AG04449 (cell line): ENCODE measurements at places on chromosomes 13 and 19.

- no peak for DNase-seq
These were observed 23.6 kb upstream of the PHF11 start for GRCh38 chr13:49472186-49472585.

- DNase-seq, result no peak
These were observed 14.4 kb upstream of the FBN3 start for GRCh38 chr19:8163759-8164158.

DNA sequence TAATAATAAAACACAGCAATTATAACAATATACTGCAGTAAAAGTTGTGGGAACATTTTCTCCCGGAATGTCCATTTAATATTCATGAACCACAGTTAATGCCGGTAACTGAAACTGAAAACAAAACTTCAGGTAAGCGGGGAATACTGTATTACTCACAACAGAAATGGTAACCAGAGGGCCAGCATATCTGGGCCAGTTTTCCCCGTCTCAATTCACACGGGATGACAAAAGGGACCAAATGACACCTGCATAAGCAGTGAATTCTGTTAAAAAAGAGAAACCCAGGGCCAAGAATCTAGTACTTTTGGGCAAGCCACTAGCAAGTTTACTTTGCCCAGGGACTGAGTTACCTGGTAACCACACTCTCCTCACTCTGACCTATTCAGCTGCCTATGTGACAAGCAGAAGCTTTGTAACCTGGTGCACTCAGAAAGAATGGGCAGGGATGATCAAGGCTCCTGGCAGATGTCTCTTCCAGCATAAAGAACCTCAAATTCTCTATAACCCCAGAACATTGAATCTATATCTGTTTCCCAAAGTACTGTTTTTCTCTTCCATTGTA lies 1171.2 kb downstream of the DIAPH3 start:
- DNase-seq, result no peak

GRCh38 chr13:29411481-29411880 lies 184.0 kb downstream of the SLC7A1 start:
- DNase-seq, result peak; percentile 10

GRCh38 chr13:68056816-68057710 lies 826.9 kb upstream of the PCDH9 start:
- no peak for DNase-seq

DNA sequence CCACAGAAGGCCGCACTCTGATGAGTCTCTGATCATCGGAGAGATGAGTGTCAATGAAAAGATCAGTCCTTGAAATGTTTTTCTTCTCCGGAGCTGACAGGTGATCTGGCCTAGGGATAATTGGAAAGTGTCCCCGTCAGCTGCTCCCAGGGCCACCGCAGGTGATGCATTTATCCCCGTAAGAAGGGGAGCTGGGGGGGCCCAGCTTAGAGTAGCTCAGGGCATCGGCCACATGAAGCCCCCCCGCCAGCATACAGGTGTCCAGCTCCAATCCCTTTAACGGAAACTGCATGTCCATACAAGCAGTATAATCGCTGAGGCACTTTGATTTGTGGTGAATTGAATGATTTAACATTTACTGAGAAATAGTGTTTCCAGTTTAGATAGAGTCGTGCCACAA lies 27.7 kb downstream of the ATP4B start:
- no peak for DNase-seq

- DNase-seq, result peak; percentile 29
These were observed 190.1 kb downstream of the FOXO1 start for GRCh38 chr13:40476175-40476958.

DNA sequence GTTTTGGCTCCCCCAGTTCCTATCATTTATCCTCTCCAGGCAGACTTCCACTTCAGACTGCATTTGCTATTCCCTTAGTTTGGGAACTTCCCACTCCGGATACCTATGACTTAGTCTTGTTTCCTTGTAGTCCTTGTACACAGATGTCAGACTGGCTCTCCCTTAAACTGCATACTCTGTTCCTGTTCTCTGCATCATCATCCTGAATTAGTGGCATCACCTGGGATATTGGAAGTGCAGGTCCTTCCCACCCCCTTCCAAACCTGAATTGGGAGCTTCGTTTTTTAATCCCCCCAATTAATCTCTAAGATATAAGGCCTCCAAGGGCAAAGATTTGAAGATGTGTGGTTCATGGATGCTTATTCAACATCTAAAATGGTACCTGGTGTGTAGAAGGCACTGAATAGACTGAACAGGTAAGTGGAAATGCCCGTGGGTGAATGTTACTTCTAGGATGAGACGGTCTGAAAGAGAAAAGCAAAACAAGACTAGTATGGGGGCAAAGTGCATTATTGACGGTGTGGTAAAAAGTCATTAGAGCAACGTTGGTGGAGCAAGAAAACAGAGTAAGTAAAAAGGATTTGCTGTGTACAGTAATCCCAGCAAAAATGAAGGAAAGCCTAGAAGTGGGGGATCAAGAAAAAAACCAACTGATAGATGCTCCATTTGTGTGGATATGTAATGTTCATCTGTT lies 9.6 kb downstream of the MIR17HG start:
- no peak for DNase-seq

- DNase-seq, result peak; percentile 65
These were observed 10.7 kb downstream of the MARCHF2 start for GRCh38 chr19:8423817-8424223.

DNA sequence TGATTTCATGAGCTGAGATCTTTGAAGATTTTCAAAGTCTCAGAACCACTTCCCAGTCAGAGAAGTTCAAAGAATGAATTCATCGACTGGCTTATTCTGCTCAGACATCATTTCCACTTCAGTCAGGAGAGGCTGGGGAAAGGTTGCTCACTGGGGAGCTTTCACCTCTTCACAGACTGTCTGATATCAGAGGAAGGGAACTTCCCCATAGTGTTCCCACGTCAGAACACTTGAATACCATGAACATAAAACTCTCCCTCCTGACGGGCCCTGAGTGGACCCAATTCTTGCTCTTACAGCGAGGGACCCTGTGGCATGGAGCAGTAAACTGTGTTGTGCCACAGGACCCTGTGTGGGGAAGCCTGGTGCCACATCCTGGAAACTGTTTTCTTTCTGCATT lies 492.6 kb downstream of the COG6 start:
- DNase-seq, result no peak

- no peak for DNase-seq
These were observed 123.7 kb upstream of the MRI1 start for GRCh38 chr19:13640611-13641010.

DNA sequence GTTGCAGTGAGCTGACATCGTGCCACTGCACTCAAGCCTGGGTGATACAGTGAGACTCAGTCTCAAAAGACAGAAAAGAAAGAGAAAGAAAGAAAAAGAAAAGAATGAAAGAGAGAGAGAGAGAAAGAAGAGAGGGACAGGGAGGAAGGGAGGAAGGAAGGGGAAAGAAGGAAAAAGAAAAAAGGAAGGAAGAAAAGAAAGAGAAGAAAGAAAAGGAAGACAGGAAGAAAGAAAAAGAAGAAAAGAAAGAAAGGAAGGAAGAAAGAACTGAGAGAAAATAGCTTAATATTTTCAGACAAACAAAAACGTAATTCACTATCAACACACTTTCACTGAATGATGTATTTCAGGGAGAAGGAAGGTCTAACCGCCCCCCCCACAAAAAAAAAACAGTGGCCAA lies 39.3 kb downstream of the ESD start:
- DNase-seq, result no peak

GRCh38 chr19:16235811-16236652 lies 38.3 kb downstream of the AP1M1 start:
- no peak for DNase-seq

DNA sequence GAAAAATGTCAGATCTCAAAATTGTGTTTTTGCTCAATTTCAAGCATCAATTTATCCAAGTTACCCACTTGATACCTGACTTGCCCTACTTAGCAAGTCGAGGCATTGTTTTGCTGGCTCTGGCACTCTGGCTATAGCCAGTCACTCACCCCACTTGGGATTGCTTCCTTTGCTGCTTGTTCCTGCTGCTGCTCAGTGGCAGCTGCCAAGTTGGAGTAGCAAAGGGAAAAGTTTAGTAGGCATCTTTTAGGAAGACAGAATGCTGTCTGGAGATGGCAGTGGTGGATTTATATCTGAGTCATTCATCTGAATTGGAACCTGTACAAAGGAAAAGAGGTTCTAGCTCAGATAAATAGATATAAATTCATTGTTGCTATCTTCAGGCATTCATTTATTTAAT lies 41.2 kb downstream of the PCCA start:
- no peak for DNase-seq

GRCh38 chr13:77584106-77584505 lies 48.6 kb downstream of the SCEL start:
- no peak for DNase-seq

DNA sequence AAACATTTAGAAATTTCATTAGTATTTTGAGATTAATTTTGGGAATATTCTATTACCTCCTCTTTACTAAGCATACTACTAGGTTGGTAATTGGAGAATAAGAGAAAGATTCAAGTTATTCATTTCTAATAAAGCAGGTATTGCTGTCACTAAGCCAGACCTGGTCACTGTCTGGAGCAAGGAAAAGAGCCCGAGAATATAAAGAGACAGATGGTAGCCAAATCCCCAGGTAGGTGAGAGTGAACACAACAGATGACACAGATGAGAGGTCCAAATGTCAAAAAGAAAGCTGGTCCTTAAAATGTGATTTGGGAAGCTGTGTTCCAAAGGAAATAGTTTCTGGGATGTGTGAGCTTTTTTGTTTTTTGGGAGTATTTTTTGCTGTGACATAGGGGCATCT lies 128.6 kb downstream of the ZNF100 start:
- no peak for DNase-seq

DNA sequence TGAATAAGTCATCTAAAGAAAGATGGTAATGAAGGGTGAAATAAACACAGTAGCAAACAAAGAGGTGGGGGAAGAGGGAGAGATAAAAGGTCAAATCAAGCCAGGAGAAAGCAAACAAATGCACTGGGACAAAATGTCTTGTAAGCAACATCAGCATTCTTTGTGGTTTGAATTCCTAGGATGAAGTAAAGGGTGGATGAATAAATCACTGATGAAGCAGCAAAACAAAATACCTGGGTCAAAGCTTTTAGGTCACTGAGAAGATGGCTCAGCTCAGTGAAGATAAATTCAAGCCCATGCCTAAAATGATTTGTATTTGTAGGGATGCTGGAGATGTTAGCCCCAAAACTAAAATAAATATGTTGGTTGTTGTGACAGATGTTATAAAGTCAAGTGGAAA lies 86.5 kb upstream of the FBXL3 start:
- no peak for DNase-seq

- no peak for DNase-seq
These were observed 583.0 kb upstream of the SPRY2 start for GRCh38 chr13:80923907-80924306.

GRCh38 chr13:44715287-44716230 lies 139.4 kb upstream of the TSC22D1 start:
- DNase-seq, result no peak

GRCh38 chr19:56333506-56333905 lies 18.9 kb upstream of the ZSCAN5A start:
- no peak for DNase-seq

DNA sequence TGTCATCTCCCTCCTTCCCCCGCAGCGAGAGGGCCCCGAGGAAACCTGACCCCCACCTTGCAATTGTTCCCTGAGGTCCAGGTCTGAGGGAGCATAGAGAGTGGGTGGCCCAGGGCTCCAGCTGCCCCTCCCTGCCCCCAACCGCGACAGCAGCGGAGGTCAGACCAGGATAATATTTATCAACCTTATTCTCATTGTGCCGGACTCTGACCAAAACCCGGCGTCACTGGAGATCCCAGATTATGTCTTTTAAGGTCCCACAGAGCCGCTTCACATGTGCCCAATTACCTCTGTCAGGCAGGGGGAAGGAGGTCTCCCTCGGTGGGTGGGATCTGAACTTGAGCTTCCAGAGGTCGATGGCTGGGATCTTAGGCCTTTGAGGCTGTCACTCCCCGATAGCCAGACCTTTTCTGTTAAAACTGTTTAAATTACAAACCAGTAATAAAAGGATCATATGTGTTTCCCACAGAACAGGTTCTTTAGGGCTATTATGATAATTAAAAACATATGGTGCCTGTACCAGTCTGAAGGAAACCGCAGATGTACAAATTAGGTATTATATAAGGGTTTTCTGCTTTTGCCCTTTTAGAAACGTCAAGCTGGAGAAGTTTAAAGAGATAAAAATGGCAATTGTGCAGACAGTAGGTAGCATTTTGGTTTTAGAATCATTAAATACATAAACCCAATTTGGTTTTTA lies 195.5 kb downstream of the ZNF536 start:
- DNase-seq, result no peak

DNA sequence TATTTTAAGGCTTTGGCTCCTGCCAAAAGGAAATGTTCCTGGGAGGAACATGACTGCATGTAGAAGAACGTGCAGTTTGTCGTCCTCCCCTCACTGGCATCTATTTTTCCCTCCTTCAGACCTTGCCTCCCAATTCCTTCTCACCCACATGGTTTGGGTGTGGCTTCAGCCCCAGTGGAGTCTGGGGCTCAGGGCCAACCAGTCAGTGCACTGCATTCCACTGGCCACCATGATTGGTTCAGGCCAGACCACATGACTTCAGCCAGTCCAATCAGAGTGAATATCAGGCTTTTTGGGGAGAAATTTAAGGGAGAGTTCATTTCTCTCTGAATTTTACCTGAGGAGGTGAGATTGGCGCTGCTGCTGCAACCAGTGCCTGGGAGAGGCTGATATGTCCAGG lies 171.6 kb downstream of the ZIC5 start:
- DNase-seq, result no peak

- no peak for DNase-seq
These were observed 21.1 kb upstream of the POMP start for GRCh38 chr13:28637714-28638355.

- no peak for DNase-seq
These were observed 93.2 kb upstream of the SERP2 start for GRCh38 chr13:44280456-44280855.

GRCh38 chr13:78909276-78909675 lies 250.3 kb upstream of the OBI1 start:
- no peak for DNase-seq

DNA sequence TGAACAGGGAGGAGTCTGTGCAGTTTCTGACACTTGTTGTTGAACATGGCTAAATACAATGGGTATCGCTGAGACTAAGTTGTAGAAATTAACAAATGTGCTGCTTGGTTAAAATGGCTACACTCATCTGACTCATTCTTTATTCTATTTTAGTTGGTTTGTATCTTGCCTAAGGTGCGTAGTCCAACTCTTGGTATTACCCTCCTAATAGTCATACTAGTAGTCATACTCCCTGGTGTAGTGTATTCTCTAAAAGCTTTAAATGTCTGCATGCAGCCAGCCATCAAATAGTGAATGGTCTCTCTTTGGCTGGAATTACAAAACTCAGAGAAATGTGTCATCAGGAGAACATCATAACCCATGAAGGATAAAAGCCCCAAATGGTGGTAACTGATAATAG lies 16.1 kb downstream of the CEACAM6 start:
- DNase-seq, result no peak
